Activated naive CD8-positive, alpha-beta T cell treated with anti-CD3 and anti-CD28 coated beads, Interleukin-2, amount 10 ng/mL, durations not matched to agents 7 days and 5 days (primary cell): ENCODE measurements at places on chromosomes 7 and 10. TPM values are rescaled to one million over a fixed set of nuclear protein-coding genes. Genes with fewer than 3 reads are reported as not detected.

DNA sequence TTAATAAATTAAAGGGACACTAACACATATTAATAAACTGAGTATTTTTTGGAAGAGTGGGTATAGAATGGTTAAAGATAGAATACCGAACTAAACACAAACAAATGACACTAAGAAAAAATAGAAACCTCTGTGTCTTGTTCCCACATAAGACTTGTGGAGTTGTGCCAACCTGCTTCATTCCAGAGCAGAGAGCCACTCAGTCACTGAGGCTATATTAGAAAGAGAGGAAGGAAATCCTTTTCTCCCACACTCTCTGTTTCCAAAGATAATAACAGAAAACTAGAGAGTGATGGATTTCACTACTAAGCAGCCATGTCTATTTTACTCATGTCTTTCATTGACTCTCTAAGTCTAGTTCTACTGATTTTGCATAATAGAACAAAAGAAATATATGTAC is 26.0 kb downstream of the CTNNA3 start:
- no peak overlapping the region for H3K27ac ChIP-seq
- H3K27me3 ChIP-seq = peaks cover 19% of the 10 kb centered on the region
- H3K4me1 ChIP-seq = no peaks in the 10 kb centered on the region
- DNase-seq = no peak
- no peaks in the 10 kb centered on the region for H3K36me3 ChIP-seq

DNA sequence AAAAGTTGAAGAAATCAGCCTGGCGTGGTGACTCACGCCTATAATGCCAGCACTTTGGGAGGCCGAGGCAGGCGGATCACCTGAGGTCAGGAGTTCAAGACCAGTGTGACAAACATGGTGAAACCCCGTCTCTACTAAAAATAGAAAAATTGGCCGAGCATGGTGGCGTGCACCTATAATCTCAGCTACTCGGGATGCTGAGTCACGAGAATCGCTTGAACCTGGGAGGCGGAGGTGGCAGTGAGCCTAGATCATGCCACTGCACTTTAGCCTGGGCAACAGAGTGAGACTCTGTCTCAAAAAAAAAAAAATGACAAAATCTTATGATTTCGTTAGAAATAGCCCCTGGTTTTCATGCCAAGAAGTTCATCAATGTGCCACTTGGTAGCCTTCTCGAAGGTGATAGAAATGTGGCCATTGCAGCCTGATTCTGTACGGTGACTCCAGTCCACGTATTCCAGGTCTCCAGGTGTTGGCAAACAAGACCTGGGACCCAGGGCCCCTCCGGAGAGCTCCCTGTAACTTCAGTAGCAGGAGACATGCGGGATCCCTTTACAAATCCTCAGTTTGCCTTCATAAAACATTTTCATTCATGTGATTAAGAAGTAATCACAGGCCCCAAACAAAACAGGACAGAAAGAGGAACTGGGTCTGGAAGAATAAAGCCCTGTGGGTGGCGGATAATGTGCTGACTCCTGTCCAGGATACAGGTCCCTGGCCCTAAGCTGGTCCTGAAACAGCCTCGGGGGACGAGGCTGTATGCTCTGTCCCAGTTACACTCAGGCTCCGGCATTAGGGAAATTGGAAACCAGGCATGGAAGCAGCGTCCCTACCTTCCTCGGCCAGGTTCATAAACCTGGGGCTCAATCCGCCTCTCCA is 207.3 kb upstream of the SH2B2 start:
- no peak overlapping the region for H3K27ac ChIP-seq
- no peaks in the 10 kb centered on the region for H3K27me3 ChIP-seq
- H3K36me3 ChIP-seq = peaks cover 10% of the 10 kb centered on the region
- no peak for DNase-seq

- no peak overlapping the region for H3K27ac ChIP-seq
- no peaks in the 10 kb centered on the region for H3K27me3 ChIP-seq
- no peaks in the 10 kb centered on the region for H3K36me3 ChIP-seq
- no peak for DNase-seq
Measured at GRCh38 chr7:2156756-2157472, 75.8 kb downstream of the MAD1L1 start.

- no peaks in the 10 kb centered on the region for H3K36me3 ChIP-seq
- no peak overlapping the region for H3K27ac ChIP-seq
- H3K4me1 ChIP-seq = no peaks in the 10 kb centered on the region
- no peaks in the 10 kb centered on the region for H3K27me3 ChIP-seq
- H3K4me3 ChIP-seq = no peak overlapping the region
- DNase-seq = no peak
Measured at GRCh38 chr7:104928721-104929400, 85.1 kb upstream of the KMT2E start.

FKBP6 gene
- not detected for total RNA-seq

SEMA3A gene
- 3.3 TPM for total RNA-seq

GRCh38 chr7:18496341-18496700 is 772 bp downstream of the HDAC9 start:
- H3K27me3 ChIP-seq = no peaks in the 10 kb centered on the region
- no peak for DNase-seq
- H3K4me1 ChIP-seq = peaks cover 3% of the 10 kb centered on the region
- no peaks in the 10 kb centered on the region for H3K36me3 ChIP-seq
- H3K27ac ChIP-seq = no peak overlapping the region

DNA sequence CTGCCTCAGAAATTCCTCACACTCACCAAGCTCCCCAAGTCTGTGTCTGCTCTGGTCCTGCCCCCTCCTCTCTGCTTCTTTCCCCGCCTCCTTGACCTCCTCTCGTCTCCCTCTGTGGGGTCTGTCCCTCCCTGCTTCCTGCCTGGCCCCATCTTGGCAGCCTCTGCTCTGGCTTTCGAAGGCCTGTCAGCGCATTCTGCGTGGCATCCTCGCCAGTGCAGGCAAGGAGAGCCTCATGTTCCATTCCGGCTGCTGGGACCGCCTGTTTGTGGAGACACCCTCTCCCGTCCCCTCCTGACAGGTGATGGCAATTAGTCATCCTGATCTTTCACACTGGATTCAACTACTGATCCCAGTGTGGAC is 51.7 kb upstream of the COL13A1 start:
- no peak overlapping the region for H3K27ac ChIP-seq
- no peak for DNase-seq
- H3K4me3 ChIP-seq = no peak overlapping the region
- H3K4me1 ChIP-seq = peaks cover 4% of the 10 kb centered on the region
- H3K36me3 ChIP-seq = no peaks in the 10 kb centered on the region
- peaks cover 42% of the 10 kb centered on the region for H3K27me3 ChIP-seq

DNA sequence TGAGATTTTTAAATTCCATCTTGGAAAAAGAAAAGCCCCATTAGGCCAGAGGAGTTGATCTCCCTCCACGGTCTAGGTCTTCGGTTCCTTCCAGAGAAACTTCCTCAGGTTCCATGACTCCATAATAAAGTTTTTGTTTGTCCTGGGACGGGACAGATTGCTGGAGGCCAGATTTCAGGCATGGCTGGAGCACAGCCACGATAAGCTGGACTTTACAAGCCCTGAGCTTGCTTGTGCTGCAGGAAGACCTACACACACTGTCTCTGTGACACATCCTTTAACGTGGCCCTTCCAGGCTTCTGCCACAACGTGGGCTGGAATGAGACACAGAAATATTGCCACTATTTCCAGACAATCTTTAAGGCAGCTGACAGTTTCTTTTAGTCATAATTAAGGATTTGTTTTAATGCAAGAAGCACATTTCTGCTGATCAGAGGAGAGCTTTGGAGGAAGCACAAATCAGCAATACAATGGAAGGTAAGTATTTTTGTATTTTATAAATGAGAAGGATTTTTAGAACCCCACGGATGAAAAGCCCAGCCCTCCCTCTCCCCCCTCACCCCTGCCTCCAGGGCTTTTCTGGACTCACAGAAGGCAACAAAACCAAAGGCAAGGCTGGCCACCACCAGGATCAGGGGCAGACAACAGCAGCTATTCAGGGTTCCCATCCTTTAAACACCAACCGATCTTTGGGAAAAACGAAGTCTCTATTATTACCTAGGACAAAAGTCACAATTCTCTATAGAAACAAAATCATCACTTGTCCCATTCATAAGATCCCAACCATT is 6.5 kb downstream of the CTBP2 start:
- peaks cover 5% of the 10 kb centered on the region for H3K4me1 ChIP-seq
- peaks cover 72% of the 10 kb centered on the region for H3K27me3 ChIP-seq
- no peak for DNase-seq
- no peaks in the 10 kb centered on the region for H3K36me3 ChIP-seq
- H3K27ac ChIP-seq = no peak overlapping the region
- no peak overlapping the region for H3K4me3 ChIP-seq

DNA sequence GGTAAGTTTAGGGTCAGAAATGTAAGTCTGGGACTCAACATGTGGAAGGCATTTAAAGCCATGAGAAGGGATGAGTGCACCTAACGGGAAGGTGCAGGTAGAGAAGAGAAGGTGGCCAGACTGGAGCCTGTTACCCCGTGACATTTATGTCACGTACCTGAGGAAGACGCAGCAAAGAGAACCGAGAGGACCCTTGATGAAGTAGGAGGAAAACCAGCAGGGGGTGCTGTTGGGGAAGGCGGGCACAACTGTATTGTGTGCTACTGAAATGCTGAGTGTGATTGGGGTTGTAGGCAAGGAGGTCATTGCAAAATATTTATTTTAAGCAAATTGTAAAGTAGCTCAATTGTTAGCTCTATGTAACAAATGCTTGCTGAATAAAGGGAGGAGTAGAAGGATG is 338.2 kb upstream of the PRKCQ start:
- no peak overlapping the region for H3K4me3 ChIP-seq
- peaks cover 20% of the 10 kb centered on the region for H3K4me1 ChIP-seq
- H3K27ac ChIP-seq = no peak overlapping the region
- peaks cover 2% of the 10 kb centered on the region for H3K27me3 ChIP-seq
- DNase-seq = peak; percentile 68

ZMIZ2 gene
- total RNA-seq = 120 TPM

GTPBP10 gene
- 31.1 TPM for total RNA-seq

DNA sequence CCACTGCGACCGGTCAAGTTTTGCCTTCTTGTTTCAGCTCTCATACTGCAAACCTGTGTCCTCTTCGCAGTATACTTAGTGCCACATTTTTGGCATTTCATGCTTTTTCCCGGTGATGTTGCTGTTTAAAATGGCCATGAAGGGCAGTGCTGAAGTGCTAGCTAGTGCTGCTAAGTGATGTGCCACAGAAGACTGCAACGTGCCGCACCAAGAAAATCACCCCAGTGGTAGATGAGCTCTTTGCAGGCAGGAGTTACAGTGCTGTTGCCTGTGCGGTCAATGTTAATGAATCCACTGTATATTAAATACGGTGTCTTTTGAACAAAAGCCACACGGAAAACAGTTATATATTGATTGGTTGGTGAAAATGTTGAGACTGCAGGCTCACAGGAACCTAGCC is 120.3 kb downstream of the ANLN start:
- no peak overlapping the region for H3K4me3 ChIP-seq
- H3K36me3 ChIP-seq = no peaks in the 10 kb centered on the region
- no peaks in the 10 kb centered on the region for H3K27me3 ChIP-seq
- no peak for DNase-seq
- no peak overlapping the region for H3K27ac ChIP-seq

- no peak overlapping the region for H3K27ac ChIP-seq
- DNase-seq = no peak
- no peak overlapping the region for H3K4me3 ChIP-seq
- H3K36me3 ChIP-seq = no peaks in the 10 kb centered on the region
Measured at GRCh38 chr7:102320601-102321350, 34.1 kb downstream of the SH2B2 start.

DNA sequence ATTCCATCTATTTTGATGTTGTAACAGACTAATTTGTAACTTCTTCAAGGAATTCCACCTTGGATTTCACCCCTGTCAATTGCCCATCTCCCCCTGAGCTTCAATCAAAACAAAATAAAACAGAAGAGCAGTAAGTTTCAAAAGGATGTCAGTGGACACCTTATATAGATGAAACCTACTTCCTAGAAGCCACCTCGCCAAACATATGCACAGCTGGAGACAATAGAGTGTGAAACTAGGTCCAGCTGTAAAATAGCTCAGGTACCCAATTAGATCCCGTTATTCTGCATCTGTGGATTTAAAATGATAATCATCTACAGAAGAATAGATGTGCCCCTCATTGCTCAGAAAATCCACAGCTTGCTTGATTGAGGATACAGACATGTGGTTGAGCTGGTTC is 598.6 kb downstream of the SH2D4B start:
- H3K36me3 ChIP-seq = no peaks in the 10 kb centered on the region
- H3K4me3 ChIP-seq = no peak overlapping the region
- no peak for DNase-seq
- H3K27ac ChIP-seq = no peak overlapping the region

ITPRIP gene
- total RNA-seq = 25.4 TPM

YAE1 gene
- total RNA-seq = 17.7 TPM

CYP2E1 gene
- 0.65 TPM for total RNA-seq
